ENCODE measurements at places on chromosomes 12 and 14.

DNA sequence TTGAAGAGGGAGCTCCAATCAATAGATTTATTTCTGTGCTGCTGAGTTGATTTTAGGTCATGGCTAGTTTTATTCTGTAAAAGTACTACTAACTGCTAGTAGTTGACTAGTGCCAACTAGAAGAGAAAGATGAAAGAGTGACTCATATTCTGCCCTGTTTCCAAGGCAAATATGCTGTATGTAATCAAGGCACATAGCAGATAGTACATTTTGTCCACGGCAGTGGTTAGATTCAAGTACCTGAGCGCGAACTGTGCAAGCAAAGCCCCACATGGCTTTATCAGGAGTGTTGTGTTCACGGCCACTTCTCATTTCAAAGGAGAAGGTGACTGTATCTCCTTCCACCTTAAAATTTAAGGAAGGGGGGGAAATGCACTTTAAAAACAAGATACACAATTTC, 126.8 kb downstream of the TRAFD1 start:
- DNase-seq: no peak

- no peak for DNase-seq
Measured at GRCh38 chr14:32449648-32450047, 120.5 kb downstream of the AKAP6 start.

GRCh38 chr14:99530407-99531155, 49.4 kb downstream of the CCNK start:
- DNase-seq: no peak

DNA sequence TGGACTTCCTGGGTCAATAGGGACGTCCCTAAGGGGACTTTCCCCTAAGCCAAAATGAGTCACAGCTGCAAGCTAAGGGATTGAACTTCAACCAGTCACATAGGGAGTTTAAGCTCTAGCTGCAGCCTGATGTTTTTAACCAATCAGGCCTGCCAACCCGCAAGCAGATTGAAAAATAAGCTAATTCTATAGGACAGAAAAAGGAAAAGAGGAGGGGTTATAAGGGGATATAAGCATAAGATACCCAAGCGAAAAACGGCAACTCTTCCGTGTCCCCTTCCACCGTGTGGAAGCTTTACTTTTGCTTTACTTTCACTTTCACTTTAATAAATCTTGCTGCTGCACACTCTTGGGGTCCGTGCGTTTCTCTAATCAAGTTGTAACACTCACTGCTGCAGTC, 24.4 kb downstream of the ATP23 start:
- DNase-seq: no peak

DNA sequence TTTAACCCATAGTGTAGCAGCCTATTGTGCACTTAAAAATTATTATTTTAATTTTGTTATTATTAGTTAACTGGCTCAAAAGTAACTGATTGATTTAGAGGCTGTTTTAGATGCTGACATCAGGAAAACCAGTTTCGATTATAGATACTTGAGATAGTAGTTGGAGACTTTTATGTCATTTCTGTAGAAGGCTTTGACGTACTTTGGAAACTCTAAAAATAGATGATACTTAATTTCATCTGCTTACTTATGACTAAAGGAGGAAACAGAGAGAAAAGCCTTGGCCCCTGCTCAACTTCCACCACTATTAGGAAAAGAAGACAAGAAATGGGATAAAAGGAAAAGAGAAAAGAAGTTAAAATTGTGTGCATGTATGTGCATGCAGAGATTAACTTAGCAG, 219.3 kb upstream of the HMGA2 start:
- no peak for DNase-seq

GRCh38 chr14:51323492-51323891, 83.4 kb downstream of the TMX1 start:
- DNase-seq: no peak

DNA sequence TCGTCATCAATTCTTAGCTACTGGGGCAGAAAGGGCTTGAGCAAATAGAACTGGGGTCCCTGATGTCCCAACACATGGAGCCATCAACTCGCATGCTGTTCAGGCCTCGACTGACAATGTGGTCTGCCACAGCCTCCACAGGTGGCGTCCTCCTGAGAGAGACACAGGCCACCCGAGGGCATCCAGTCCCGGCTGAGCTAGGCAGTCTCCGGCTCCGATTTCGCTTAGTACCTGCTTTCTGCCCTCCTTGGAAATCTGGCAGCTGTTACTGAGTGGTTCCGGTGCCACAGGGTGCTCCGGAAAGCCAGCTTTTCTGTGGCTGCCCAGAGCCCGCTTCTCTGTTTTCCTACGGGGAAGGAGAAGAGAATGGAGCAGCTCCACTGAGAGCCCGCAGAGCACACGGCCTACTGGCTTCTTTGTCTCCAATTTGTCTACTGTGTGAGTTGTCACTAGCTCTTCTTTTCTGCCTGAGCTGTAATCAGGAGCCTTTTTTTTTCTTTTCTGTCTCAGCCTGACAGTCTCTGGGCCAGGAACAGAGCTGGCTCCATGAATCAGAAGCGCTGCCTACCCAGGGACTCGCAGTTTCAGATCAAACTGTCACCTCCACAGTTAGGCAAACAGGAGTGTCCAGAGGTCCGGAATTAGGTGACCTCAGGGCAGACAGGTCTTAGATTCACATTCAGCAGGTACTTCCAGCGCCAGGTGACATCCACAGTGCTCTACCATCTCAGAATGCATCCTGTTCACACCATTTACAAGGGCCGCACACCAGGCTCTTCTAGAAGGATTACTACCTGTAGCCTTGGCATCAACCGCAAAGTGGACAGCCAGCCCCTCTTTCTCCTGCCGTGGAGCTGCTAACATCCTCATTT, 73.3 kb downstream of the MOK start:
- DNase-seq: no peak

DNA sequence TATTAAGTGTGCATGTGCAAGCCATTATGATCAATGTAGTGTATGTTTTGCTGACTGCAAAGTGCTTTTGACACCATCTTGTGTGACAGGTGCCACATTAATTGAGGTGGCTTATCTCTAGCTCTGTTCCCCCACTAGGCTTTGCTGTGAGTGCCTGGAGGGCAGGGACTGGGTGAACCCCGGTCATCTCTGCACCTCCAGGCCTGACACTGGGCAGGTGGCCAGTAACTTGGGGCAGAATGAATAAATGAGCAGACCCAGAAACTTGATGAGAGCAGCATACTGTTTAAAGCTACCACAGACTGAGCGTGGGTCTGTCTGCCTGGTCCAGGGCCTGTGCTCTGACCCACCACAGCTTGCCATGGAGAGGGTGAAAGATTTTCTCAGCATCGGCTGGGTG, 151.6 kb downstream of the CALM1 start:
- DNase-seq: no peak

- no peak for DNase-seq
Measured at GRCh38 chr14:91126761-91127160, 12.9 kb downstream of the DGLUCY start.

DNA sequence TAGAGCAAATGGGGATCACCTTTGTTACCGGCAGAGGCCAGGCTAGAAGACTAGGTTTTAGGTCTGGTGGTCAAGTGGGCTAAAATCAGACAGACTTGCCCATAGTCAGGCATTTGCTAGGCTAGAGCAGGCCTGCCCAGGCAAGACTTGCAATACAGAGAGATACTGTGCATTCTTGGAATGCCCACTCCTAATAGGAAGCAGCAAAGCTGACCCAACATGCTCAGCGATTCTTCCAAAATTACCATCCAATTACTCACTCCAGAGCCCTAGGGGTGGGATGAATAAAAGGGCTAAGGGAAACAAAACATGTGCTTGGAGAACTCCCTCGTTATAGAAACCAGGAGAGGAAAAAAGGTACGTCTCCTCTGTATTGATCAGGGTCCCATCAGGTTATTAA, 187.8 kb upstream of the AMIGO2 start:
- DNase-seq: no peak

- DNase-seq: no peak
Measured at GRCh38 chr14:79730196-79730595, 481.1 kb downstream of the DIO2 start.

GRCh38 chr12:28223025-28223554, 32.8 kb downstream of the CCDC91 start:
- DNase-seq: no peak

DNA sequence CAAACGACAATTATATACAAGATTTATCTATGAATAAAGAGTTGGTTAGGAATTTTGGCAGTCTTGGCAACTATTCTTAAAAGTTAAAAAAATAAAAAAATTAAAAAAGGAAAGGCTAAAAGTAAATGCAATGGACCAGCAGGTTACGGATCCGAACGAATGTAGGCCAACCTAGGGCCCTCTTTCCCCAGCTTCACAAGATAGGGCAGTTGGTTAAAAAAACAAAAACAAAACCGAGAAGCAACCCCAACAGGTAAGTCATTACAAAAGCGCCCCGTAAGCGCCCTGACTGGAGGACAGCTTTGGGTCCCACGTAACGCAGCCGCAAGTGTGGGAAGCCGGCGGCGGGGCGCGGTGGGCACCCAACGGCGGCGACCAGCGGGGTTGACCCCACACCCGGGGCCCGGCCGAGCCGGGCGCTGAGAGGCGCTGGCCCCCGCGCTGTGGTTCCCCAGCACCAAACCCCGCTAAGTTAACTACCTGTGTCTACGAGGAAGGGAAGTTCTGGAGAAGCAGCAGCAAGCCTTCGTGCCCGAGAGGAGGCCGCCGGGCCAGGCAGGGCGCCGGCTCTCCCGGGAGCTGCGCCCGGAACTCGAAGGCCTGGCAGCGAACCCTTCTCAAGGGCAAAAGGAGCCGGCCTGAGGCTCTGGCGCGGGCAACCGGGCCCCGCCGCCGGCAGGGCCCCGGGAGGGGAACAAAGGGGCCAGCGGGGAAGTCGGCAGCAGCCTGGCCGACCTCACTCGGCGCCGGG, 882 bp downstream of the HECTD1 start:
- DNase-seq: no peak

DNA sequence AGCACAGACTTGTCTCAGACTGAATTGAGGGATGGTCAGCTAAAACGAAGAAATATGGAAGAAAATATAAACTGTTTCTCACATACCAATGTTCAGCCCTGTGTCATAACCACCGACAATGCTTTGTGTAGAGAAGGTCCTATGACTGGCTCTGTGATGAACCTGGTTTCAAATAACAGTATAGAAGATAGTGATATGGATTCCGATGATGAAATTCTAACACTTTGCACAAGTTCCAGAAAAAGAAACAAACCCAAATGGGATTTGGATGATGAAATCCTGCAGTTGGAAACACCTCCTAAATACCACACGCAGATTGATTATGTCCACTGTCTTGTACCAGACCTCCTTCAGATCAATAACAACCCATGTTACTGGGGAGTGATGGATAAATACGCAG, 7.9 kb upstream of the MAPK1IP1L start:
- no peak for DNase-seq

- DNase-seq: no peak
Measured at GRCh38 chr14:53109105-53110041, 43.8 kb downstream of the DDHD1 start.

- no peak for DNase-seq
Measured at GRCh38 chr14:97626088-97626487, 828.9 kb downstream of the VRK1 start.

- DNase-seq: no peak
Measured at GRCh38 chr14:103854017-103854808, 6.8 kb upstream of the PPP1R13B start.

DNA sequence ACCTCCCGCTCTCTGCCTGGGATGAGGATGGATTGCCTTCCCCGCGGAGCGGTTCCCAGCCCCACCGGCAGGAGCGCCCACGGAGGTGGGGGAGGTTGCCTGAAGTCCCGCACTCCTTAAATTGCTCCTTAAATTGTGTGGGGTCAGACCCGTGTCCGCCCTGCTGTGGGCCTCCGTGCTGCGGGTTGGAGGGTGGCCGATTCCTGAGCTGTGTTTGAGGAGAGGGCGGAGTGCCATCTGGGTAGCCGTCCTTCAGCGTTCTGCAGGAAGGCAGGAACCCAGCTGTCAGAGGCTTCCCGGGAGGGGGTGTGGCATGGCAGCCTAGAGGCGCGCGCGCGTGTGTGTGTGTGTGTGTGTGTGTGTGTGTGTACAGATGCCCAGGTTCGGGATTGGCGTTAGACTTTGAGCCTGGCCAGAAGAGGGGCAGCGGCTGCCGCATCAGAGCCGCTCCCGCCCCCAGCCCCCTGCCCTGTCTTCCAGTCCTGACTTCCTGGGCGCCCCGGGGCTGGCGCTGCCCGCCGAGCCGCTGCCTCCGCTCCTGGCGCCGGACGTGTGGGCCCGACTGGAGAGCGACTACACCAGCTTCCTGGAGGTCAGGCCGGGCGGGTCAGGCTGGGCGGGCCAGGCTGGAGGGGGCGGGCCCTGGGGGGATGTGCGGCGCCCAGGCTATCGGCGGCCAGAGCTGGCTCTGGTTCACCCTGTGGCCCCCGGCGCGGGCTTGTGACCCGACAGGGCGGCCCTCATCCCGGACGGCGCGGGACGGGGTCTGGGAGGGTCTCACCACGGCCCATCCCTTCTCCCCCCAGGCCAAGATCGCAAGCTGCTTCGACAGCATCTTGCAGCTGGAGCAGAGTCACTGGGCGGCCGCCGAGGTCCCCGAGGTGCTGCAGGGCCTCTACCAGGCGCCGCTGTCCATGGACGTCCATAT, 9.2 kb downstream of the EXOC3L4 start:
- DNase-seq: no peak

DNA sequence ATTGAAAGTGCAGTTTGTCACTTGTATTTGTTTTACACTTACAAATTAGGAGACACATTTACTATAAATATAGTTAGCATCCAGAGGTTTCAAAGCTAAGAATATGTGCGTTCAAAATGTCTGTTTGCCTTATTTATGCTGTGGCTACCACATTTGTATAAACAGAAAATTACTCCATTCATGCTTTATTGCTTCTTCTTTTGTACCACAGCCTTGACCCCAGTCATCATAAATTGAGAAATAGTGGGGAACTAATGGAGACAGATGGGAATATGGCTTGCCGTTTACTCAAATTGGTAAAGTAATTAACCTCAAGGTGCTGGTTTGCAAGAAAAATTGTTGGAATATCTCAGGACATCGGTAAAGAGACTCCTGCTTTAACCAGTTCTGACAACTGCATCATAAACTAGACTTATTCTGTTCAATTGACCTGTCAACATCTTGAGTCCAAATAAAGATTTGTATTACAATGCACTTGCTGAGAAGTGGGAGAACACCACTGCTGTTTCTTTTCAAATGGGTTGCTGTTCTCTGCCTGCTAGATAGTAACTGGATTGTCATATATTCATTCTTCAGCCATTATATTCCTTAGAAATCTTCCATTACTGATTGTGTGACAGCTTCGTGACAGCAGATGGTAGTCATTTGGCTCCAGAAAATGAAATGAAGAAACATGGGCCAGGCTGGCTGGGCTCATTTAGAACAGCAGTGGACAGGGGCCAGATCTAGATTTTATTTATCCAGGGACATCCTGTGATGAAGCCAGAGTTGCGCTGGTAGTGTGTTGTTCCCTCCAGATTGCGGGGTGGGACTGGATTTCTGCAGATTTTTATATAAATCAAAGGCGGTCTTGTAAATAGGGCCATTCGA, 354.4 kb downstream of the EGLN3 start:
- DNase-seq: no peak

- DNase-seq: no peak
Measured at GRCh38 chr14:55897031-55897430, 221.2 kb upstream of the PELI2 start.
